ENCODE measurements at places on chromosomes 7 and 10. TPM values are rescaled to one million over a fixed set of nuclear protein-coding genes. Genes with fewer than 3 reads are reported as not detected.

DNA sequence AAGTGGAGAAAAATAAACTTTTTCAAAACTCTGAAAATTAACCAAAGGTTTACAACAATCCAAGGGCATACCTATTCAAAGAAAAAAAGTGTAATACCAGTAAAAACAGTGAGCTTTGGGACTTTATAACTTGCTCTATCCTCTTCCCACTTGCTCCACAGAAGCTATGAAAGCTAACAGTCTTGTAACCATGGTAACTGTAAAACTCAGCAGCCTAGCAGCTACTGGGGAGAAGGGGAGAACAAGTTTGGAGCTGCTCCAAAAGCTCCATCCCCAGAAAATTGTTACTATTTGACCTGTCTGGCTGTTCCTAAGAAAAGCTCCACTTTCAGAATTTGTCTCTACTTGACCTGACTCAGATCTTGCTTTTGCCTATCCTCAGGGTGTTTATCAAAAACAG, 191.5 kb downstream of the OTUD1 start:
- H3K4me3 ChIP-seq, result no peak overlapping the region
- H3K27ac ChIP-seq, result no peak overlapping the region
- no peaks in the 10 kb centered on the region for H3K36me3 ChIP-seq
- H3K4me1 ChIP-seq, result no peaks in the 10 kb centered on the region
- no peaks in the 10 kb centered on the region for H3K27me3 ChIP-seq
- DNase-seq, result no peak

GRCh38 chr10:21991785-21992184, 11.7 kb downstream of the DNAJC1 start:
- no peak overlapping the region for H3K27ac ChIP-seq
- H3K4me3 ChIP-seq, result no peak overlapping the region
- no peaks in the 10 kb centered on the region for H3K27me3 ChIP-seq

DNA sequence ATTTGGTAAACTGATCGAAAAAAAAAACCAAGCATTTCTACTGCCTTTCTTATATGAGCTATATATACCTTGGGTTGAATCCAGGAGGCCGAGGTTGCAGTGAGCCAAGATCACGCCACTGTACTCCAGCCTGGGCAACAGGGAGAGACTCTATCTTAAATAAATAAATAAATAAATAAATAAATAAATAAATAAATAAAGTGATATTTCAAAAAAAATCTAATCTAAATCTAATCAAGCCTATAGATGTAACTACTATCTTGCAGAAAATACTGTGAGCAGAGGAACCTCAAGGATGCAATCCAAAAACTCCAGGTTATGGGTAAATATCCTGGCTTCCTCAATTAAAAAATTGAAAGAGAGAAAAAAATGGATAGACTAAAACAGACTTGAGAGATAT, 71.2 kb upstream of the SLF2 start:
- H3K27me3 ChIP-seq, result peaks cover 21% of the 10 kb centered on the region
- no peak overlapping the region for H3K27ac ChIP-seq
- H3K4me3 ChIP-seq, result no peak overlapping the region
- H3K36me3 ChIP-seq, result no peaks in the 10 kb centered on the region
- H3K4me1 ChIP-seq, result no peaks in the 10 kb centered on the region

CCT6A gene
- total RNA-seq, result 170 TPM

DNA sequence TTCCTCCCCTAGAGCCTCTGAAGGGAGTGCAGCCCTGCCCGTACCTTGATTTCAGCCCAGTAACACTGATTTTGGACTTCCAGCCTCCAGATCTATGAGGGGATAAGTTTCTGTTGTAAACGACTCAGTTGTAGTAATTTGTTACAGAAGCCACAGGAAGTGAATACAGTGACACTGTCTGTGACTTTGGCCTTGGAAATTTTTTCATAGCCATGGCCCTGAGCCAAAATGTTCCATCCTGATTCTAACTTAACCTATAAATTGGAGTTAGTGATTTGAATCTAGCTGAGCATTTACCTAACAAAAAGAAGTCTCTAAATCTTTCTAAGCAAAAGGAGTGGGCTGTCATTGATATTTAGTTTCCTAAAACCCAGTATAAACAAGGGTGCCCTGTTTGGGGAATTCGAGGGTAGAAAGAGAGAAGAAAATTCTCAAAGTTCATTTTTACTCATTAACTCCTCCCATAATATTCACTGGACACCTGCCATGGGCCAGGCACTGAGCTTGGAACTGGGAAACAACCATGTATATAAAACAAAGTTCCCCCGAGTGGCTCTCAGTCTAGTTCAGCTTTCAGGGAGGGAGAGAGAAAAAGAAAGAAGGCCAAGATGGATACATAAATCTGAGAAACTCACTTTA, 162.3 kb downstream of the SKIDA1 start:
- no peak overlapping the region for H3K4me3 ChIP-seq
- DNase-seq, result no peak
- H3K36me3 ChIP-seq, result no peaks in the 10 kb centered on the region

DNA sequence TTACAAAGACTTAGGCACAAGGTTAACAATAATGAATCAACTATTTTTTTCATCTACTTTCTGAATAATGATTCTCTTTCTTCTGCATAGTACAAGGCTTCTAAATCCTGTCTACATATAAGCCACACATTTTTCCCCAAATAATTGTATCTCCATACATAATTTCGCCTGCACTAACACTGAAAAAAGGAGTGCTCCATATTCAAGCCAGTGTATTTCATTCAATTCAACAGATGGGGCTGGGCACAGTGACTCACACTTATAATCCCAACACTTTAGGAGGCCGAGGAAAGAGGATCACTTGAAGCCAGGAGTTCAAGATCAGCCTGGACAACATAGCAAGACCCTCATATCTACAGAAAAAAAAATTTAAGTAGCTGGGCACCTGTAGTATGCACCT, 86.0 kb upstream of the ZNF800 start:
- DNase-seq, result no peak
- no peaks in the 10 kb centered on the region for H3K36me3 ChIP-seq
- no peak overlapping the region for H3K27ac ChIP-seq
- H3K27me3 ChIP-seq, result peaks cover 2% of the 10 kb centered on the region

DNA sequence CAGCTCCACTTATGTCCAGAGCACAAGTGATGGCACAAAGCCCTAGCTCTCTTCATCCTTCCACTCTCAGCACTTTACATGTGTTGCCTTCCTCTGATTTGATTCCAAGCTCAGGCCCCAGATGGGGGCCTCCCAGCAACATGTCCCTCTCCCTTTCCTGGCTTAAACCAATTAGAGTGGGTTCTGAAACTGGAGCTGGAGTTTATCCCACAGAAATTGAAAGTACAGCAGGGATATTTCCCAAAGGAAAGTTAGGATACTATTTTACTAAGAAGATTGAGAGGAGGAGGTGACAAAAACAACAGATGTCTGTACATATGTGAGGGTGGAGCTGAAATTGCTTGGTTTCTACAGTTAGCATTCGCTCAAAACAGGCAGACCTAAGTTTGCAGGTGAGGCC, 724.6 kb downstream of the AUTS2 start:
- H3K4me1 ChIP-seq, result peaks cover 35% of the 10 kb centered on the region
- H3K27me3 ChIP-seq, result no peaks in the 10 kb centered on the region
- no peak overlapping the region for H3K27ac ChIP-seq

- H3K36me3 ChIP-seq, result peaks cover 47% of the 10 kb centered on the region
- H3K27ac ChIP-seq, result no peak overlapping the region
These were observed 49.3 kb upstream of the NCAPG2 start for GRCh38 chr7:158753900-158754299.

GRCh38 chr7:141696348-141696747, 5.6 kb downstream of the DENND11 start:
- peaks cover 32% of the 10 kb centered on the region for H3K4me1 ChIP-seq
- H3K4me3 ChIP-seq, result no peak overlapping the region
- no peak overlapping the region for H3K27ac ChIP-seq
- peaks cover 17% of the 10 kb centered on the region for H3K36me3 ChIP-seq
- peaks cover 2% of the 10 kb centered on the region for H3K27me3 ChIP-seq

Measured in activated CD8-positive, alpha-beta T cell treated with anti-CD3 and anti-CD28 coated beads, Interleukin-2, amount 10 ng/mL, durations not matched to agents 7 days and 5 days (primary cell).